NCI-H2081 (cell line): ENCODE measurements at places on chromosomes 13 and 19.

GRCh38 chr13:37446503-37446902, 152.1 kb downstream of the POSTN start:
- no peak for DNase-seq

DNA sequence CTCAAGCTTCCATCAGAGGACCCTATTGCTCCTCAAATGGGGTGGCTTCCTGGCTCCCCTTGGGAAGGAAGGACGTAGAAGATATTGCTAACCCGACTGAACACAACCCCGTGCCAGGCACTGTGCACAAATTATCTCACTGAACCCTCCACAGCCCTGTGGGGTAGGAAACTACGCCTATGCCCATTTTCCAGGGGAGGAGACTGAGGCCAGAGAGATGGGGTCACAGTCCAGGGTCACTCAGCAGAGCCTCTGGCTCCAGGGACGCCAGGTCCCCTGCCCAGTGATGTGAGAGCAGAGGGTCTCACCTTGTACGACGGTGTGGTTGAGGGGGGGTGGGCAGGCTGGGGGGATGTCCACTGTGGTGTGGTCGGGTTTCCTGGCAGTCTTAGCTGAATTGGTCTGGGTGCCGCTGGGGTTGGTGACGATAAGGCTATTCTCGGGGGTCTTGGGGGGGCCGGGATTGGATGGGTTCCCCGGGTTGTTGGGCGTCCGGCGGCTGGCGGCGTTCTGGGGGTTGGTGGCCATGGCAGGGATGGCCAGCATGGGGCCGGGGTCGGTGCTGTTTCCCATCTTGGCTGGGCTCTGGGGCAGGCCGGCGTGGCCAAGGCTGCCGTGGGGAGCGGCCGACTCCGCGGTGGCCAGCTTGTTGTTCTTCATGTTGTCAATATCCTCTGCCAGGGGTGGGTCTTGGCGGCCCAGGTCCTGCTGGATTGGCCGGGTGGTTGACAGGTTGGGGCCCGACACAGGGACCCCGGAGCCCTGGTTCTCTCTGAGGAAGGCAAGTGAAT, 136.2 kb downstream of the IER2 start:
- no peak for DNase-seq

DNA sequence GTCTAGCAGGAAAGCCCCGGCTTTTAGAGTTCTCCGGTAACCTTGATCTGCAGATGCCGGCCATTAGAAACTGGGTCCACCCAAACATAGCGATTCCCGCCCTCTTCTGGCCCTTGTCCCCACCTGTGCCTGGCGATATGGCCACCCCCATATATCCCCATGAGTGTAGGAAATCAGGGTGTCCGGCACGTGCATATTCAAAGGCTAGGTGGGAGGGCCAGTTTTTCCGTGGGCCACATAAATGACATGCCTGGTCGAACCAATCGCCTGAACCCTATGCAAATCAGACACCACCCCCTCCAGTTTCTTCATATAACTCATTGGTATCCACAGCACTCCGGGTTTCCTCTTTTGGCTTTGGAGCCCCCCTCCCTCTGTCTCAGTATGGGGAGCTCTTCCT, 37.4 kb downstream of the ERICH4 start:
- DNase-seq: no peak

DNA sequence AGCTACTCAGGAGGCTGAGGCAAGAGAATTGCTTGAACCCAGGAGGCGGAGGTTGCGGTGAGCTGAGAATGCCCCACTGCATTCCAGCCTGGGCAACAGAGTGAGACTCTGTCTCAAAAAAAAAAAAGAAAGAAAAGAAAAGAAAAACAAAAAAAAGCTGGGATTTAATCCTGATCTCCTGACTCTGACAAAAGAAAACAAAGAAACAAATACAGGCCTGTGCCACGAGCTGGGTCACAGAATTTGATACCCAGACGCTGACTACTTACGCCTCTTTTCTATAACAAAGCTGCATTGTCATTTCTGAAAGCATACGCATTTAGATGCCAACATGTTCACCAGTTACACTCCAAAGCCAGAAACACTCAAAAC, 18.2 kb upstream of the GTF2F2 start:
- DNase-seq: no peak

GRCh38 chr13:72539925-72540324, 187.5 kb downstream of the MZT1 start:
- DNase-seq: no peak

DNA sequence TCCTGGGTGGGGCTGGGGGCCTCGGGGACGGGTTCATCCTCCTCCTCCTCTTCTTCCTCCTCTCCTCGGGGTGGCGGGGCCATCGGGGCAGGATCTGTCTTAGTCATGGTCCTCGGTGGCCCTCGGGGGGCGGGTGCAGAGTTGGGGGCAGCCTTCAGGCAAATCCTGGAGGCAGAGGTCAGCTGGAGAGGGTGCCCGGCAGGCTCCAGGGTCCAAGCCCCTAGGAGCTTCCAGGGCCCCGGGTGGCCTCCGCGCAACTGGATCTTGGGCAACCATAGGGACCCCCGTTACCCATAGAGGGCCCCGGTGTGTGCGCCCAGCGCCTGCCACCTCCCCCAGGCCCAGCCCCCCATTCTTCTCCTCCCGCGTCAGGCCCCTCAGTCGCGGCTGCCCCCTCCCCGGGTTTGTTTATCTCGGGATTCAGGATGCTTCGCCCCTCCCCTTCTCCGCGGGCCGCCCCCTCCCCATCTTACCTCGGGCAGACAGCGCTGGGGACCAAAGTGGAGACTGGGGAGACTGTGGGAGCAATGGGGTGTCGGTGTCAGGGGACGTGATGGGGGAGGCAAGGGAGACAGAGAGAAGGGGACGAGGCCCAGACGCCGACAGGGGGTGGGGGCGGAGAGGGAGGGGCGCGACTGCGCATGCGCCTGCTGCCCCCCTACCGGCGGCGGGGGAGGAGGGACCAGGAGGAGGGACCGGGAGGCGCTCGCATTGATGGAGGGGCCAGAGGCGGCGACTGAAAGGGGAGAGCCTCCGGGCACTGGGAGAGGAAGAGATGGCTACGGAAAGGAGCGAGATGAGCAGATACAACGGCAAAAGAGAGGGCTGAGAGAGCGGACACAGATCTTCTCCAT, at the start of gene CLIP3:
CLIP3 (minus strand) TSS at position 623 of the 854 bp plus-strand sequence; CDS start at position 107, 516 bp downstream.
- DNase-seq: peak; percentile 63

- DNase-seq: no peak
These were observed 246.6 kb downstream of the NHLRC3 start for GRCh38 chr13:39284801-39285388.

DNA sequence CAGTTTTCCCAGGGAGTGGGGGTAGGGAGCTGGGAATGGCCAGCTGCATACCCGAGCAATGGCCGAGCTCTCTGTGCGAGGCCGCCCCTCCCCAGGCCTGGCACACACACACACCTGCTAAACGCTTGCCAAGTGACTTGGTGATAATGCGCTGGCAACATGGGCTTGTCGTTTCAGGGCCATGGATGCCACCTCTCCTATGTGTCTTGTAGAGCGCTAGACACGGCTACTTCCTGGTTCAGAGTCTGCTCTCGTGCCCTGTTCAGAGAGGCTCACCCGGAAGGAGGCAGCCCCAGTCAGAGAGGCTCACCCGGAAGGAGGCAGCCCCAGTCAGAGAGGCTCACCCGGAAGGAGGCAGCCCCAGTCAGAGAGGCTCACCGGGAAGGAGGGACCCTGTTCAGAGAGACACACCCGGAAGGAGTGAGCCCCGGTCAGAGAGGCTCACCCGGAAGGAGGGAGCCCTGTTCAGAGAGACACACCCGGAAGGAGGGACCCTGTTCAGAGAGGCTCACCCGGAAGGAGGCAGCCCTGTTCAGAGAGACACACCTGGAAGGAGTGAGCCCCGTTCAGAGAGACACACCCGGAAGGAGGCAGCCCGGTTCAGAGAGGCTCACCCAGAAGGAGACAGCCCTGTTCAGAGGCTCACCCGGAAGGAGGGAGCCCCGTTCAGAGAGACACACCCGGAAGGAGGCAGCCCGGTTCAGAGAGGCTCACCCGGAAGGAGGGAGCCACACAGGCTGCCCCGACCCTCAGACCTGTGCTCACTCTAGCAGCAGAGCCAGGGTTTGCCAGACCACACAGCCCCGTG, 4.2 kb downstream of the ADPRHL1 start:
- DNase-seq: peak; percentile 95

GRCh38 chr19:51746731-51747130, 4.9 kb downstream of the FPR1 start:
- no peak for DNase-seq

DNA sequence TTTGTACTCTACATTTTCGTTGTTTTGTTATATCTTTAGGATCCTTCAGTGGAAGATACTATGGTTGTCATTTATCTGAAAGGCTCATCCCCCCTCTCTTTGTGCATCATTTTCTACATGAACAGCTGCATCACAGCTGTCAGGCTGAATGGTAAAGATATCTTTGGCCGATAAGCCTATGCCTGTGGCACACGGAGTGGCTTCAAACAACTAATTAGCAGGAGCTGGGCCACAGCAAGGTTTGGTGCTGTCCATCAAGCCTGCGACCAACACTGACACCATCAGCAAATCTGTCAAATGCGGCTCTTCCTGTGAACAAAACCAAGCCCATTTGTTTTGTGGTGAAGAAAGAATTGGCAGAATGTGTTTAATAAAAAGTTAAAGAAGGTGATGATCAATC, 334.4 kb downstream of the PCDH9 start:
- DNase-seq: no peak

GRCh38 chr19:31633014-31633413, 283.8 kb upstream of the TSHZ3 start:
- DNase-seq: no peak

GRCh38 chr13:100734194-100734720, 59.7 kb upstream of the TMTC4 start:
- no peak for DNase-seq

GRCh38 chr19:17069193-17069592, 6.1 kb downstream of the HAUS8 start:
- DNase-seq: no peak

GRCh38 chr19:41249707-41250423, 14.3 kb upstream of the HNRNPUL1 start:
- DNase-seq: no peak

GRCh38 chr19:38650911-38651584, 3.6 kb downstream of the ACTN4 start:
- DNase-seq: no peak

GRCh38 chr13:29907670-29908069, 57.3 kb upstream of the UBL3 start:
- no peak for DNase-seq

DNA sequence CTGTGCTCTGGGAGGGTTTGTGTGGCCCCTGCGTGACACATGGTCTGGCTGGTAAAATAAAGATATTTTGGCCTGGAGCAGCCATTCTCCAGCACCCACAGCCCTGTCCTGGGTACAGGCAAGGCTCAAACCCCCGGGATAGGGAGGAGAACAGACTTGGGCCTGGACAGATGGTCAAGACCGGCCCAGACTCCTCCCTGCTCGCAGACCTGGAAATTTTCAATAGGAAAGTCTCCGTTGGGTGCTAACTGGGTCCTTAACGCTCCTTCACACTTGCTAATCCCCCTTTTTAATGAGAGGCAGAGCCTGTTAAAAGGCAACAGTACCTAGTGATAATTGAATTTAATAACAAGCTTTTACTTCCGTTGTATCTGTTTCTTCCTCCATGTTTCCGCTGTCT, 2.5 kb downstream of the PALM start:
- DNase-seq: no peak

- no peak for DNase-seq
These were observed 76.8 kb downstream of the ESD start for GRCh38 chr13:46720189-46720588.

- DNase-seq: no peak
These were observed 35.2 kb upstream of the ISYNA1 start for GRCh38 chr19:18473003-18473705.

GRCh38 chr19:52244021-52244420, 25.4 kb upstream of the ZNF766 start:
- no peak for DNase-seq

DNA sequence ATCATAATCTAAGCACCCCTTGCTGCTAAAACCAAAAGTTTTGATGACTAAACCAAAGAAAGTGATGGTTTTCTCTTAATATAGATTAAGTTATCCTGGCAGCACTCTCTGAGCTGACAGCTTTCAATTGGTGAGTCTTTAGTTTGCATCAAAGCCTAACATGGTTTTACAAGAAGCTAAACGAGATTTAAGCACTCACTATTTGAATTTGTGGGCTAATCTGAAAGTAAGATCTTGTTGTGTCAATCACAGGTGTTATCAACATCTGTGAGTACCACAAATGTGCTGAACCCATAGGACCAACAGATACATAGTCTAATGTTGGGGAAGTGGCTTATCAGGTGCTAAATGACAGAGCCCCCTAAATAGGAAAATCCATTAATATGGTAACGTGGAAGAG, 223.9 kb downstream of the LHFPL6 start:
- no peak for DNase-seq

DNA sequence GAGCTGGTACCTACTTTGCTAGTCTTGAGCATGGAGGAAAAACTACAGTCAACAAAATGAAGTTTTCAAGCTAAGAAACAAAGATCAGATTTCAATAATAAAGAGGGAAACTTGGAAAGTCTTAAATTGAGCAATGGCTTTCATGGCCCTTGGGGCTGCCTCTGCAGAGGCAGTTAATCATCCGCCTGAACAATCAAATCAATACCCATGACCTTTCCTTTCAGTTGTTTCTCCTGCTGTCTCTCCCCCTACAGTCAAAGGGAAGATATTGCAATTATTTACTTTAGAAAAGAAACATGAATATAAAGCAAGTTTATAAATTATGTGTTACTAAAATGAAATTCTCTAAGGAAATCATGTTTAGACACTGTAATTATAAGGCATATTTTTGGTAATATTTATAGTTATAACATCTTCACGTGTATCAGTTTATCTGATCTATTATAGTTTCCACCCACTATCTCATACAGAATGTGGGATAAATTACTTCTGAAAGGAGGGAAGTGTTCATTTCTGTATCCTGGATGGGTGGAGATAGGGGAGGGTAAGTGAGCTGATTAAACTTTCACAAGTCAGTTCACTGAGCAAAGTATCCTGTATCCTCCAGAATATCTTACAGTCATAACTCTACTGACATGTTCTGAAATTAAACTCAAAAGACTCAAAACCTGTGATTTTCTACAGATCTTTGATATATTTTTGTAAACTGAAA, 72.4 kb upstream of the TSC22D1 start:
- no peak for DNase-seq

- no peak for DNase-seq
These were observed 38.6 kb upstream of the RNF17 start for GRCh38 chr13:24725379-24725778.

DNA sequence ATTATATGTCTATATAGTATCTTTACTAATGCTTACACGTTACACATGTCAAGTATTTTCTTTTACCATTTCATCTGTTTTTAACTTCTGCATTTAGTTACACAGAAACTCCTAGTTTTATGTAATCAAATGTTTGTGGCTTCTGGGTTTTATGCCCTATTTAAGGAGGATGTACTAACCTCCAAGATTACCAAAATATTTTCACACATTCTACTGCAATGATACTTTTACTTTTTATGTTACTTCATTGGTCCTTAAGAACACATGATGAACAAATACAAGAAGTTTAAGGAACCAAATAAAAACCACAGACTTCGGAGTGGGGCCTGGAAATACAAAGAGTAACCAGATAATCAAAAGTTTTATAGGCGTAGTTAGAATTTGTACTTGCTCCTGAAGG, 37.2 kb downstream of the ZC3H13 start:
- DNase-seq: no peak

- no peak for DNase-seq
These were observed 18.4 kb upstream of the RNASEH2B start for GRCh38 chr13:50891206-50891605.

GRCh38 chr19:44811122-44811419, 2.2 kb downstream of the BCAM start:
- DNase-seq: no peak

GRCh38 chr19:42246143-42246921, 3.9 kb upstream of the GSK3A start:
- DNase-seq: peak; percentile 64
